ENCODE measurements at places on chromosomes 3 and 15.

DNA sequence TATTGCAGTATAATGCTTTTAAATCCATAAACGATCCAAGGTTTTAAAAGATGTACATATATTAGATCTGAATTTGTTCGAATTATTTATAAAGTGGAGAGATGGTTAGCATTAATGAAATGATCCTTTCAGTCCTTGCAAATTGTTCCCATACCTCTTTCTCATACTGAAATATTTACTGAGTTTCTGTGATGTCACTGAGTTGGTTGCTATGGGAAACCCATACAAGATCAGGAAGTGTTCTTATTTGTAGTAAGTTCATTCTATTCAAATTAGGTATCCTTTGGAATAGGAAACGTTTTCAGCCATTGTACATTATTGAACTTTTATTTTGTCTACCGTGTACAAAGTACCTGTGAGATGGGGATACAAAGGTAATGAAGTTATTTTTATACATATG is 73.2 kb upstream of the CHL1 start:
- peak; percentile 3 for DNase-seq

DNA sequence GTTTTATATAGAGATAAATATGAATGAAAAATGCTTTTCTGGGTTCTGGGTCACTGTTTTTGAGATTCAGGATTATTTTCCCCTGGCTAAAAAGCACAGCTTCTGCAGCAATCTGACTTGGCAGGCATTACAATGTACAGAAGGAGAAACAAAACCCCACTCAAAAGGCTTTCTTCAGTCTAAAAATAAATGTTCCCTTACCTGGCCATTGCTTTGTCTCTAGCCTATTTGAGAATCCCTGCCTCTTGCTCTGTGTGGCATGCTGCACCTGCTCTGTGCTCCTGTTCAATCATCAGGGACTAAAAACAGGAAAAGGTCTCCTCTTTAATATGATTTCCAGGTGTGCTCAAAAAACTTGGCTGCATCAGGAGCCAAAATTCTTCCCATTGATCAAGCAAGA is 187.4 kb upstream of the STAC start:
- DNase-seq = no peak

DNA sequence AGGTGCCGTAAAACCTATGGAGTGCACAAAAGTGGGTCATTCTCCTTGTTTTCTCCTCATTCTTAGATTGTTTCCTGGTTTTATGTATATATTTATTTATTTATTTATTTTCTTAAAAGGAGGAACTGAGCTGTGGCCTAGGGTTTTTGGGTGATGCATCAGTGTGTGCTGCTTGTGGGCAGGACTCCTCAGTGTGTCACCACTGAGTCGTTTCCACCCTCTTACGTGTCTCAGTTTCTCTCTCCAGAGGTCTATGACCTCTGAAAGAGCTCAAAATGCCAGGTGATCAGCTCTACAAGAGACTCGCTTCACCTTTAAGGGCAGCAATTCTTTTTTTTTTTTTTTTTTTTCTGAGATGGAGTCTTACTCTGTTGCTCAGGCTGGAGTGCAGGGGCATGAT is 72.9 kb downstream of the CD200 start:
- no peak for DNase-seq

DNA sequence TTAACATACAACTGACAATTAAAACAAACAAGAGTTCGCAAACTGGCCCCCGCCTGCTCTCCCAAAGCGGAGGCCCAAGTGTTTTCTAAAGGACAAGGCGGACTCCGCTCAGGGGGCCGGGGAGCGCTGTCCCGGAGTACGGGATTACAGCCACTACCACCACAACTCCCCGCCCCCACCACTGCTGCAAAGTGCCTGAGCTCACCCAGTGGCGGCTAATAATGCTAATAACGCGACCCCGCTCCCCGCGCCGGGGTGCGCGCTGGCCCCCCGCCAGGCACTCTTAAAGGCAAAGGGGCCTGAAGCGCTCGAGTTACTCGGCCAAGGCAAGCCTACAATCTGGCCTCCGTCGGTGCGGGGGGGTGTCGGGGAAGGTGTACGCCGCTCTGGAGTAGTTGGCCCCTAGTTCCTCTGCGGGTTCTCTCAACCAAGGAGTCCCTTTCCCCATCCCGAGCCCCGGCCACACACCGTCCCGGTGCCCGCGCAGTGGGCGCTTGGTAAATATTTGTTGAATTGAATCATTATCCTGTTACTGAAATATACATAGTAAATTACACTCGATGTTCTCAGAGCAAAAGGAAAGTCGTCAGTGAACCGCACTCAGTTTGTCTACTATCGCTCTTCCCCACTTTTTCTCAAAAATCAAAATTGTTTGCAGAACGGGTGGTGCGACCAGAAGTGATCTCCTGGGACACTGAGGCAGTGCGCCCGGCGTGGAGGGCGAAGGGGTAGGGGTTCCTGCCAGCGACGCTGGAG is 827 bp downstream of the WNT5A start:
- peak; percentile 54 for DNase-seq

DNA sequence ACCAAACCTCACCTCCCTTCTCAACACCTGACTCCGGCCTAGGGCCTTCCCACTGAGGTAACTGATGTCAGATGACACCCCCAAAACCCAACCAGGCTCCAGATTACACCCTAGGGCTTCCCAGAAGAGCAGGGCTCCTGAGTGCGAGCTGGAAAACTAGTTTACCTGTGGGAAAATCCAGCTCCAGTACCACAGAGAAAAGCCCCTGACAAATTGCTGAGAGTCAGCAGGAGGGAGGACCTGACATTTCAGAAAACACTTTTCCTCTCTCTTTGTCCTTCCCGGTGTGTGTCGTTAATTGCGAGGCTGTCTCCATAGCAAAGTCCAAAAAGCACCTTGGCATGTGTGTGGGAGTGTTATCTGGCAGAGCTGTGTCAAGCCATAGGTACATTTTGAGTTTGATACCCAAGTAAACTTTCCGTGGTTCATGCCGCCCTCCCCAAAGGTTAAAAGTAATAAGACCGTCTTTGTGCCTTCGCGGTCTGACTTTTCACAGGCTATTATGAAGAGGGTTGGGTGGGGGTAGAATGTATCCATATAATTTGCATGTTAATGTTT is 79.8 kb upstream of the FNDC3B start:
- peak; percentile 86 for DNase-seq

DNA sequence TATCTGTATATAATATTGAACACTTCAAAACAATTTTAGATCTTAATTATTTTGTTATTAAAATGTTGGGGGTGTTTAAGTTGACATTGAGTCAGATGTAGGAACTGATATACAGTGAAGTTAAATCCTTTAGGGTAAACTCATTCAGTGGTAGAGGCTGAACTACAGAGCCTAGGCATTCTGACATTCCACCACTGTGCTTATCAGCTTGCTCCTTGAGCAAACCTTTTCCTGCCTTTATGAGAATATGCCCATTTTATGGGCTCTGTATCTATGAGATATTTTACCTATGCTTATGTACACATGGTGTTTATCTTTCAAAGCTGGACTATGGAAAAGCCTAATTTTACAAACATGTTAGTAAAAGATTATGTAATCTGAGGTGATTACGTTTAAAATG is 407.5 kb downstream of the ZBTB20 start:
- DNase-seq = no peak

GRCh38 chr3:186511702-186512101 is 32.5 kb downstream of the CRYGS start:
- no peak for DNase-seq

DNA sequence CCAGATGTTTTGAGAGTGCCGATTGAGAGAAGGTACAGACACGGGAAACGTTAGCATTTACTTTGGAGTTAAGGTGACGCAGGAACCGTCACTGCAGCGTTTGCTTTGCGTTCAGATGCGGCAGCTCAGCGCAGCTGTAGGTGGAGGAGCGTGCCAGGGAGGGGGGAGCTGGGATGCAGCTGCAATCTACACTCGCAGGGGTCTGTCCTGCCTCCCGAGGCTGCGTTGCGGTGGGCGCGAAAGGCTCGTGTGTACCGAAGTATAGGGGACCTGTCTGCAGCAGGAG is 425 bp upstream of the FYTTD1 start:
- DNase-seq = peak; percentile 87

GRCh38 chr15:70833861-70834765 is 19.8 kb downstream of the LARP6 start:
- DNase-seq = peak; percentile 75

DNA sequence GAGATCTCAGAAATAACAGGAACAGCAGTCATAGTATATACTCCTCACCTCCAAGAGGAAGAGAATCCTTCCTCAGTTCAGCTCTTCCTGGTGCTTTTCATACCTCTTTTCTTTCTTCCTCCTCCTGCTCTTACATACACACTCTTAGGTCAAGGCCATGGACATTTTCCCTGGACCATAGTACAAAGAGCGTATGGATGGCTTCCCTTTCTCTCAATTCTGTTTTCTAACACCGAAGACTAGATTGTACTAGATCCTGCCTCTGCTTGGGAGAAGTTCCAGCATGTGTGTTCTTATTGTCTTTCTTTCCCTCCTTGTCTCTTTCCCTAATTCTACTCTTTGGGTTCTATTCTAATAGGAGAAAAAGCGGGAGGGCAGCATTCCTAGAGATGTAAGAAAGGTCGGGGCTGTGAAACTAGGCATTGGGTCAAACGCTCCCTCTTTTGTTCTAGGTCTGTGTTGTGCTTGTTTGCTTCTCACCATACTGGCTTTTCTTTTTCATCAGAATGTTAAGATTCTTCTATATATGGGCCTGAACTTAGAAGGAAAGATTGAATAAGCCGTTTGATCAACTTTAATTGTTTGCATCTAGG is 77.4 kb downstream of the VPS8 start:
- no peak for DNase-seq

DNA sequence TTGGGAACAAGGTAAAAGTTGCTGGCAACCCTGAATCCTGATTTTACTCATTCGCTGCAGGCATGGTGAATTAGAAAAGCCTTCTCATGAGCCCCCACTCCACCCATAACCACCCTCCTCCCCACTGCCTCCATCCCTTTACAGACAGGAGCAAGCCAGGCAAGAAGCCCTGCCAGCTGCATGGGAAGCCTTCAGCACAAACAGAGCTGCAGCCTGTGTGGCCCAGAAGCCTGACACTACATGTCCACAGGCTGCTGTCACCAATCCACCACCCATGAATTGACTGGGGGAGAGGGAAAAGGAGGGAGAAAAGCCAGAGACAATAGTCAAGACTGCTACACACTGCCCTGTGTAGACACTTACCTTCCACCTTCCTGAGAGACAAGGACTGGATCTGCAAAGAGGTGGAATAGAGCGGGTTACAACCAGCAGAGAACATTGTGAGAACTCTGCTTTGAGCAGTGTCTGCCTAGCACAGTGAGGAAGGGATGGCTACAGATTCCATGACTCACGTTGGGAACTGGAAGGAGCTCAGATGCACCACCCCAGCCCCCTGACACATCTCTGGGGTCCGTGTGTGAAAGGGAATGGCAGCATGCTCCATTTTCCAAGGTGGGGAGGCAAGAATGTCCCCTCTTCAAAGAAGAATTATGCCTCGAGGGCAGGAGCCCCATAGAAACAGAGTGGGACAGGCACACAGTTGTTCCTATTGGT is 33.9 kb downstream of the DZIP1L start:
- DNase-seq = no peak

DNA sequence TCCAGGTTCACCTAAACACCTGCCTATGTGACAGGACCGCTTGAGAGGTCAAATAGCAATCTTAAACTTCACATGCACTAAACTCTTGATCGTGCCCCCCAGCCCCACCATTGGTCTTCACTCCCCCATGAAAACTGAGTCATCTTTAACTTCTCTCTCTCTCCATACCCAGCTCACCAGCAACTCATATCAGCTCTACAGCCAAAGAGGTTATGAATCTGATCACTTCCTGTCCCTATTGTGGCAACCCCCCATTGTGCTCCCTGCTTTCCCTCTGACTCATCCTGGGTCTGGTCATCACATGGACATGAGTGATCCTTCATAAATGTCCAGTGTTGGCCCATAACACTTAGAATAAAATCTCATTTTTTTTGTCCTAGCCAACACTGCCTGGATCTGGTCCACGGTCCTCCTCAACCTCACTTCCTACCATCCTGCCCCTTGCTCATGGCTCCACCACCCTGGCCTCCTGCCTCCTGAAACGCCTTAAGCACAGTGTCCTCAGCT is 103.4 kb upstream of the HACD2 start:
- no peak for DNase-seq

- no peak for DNase-seq
These were observed 14.2 kb upstream of the ANKDD1A start for GRCh38 chr15:64897345-64897985.

DNA sequence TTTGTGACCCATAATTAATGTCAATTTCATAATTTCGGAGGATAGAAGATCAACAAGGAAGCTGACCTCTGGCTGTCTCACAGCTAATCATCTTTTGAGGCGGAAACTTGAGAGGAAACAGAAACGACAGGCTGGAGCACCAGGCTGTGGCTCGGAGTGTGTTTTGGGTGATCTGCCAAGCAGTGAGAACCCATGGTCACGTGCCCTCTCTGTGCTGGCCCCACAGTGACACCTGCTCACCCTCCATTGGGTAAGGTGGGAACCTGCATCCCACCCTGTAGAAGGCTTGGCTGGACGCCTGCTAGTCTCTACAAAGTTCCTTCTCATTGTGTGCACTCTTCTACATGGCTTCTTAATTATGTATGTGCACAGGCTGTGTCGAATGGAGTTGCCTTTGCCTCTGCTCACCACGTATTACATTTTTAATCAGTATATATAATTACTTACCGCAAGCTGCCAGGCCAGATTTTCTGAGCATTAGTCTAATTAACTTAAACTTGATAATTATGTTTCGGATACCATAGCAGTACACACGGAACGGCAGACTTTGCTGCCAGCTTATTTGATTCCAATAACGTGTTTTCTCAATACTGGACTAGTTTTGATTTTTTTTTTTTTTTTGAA is 719.4 kb upstream of the CFAP20DC start:
- peak; percentile 72 for DNase-seq

DNA sequence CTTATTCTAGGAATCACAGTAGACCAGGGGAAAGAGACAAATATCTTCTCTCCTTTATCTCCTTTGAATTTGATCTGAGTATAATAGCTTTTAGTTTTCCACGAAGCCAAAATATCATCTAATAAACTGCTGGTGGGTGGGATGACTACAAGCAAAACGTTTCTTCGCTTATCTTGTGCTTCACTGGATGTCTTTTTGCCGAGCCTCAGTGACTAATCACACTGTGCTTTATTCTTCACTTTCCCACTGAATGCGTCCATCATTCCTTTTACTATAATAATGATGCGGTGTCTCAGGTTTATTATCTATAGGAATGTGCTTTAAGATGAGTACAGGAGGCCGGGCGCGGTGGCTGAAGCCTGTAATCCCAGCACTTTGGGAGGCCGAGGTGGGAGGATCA is 32.5 kb downstream of the CEP152 start:
- DNase-seq = no peak

GRCh38 chr3:56423661-56424099 is 44.6 kb downstream of the ERC2 start:
- no peak for DNase-seq

- DNase-seq = no peak
These were observed 9.9 kb downstream of the IL17RD start for GRCh38 chr3:57155310-57155643.

GRCh38 chr15:92417716-92418115 is 24.0 kb downstream of the ST8SIA2 start:
- no peak for DNase-seq

- DNase-seq = no peak
These were observed 1.6 kb upstream of the MAN2C1 start for GRCh38 chr15:75369897-75370581.

GRCh38 chr3:139574026-139574947 is 34.7 kb upstream of the RBP1 start:
- DNase-seq = peak; percentile 73

- DNase-seq = peak; percentile 3
These were observed 397.0 kb downstream of the EPHA3 start for GRCh38 chr3:89504432-89504831.
